ENCODE measurements at places on chromosomes 1 and 21.

DNA sequence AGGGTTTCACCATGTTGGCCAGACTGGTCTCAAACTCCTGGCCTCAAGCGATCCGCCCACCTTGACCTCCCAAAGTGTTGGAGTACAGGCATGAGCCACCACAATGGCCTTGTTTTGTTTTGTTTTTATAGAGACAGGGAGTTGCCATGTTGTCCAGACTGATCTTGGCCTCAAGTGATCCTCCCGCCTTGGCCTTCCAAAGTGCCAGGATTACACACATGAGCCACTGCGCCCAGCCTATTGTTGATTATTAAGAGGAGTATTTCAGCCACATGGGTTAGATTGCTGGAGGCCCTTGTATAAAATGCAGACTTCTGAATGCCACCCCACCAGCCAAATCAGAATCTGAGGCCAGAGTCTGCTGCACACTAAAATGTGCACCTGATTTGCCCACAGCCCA, 57.2 kb upstream of the ANGPTL1 start:
- no peak for DNase-seq

GRCh38 chr1:200436436-200436835, 26.6 kb upstream of the ZNF281 start:
- no peak for DNase-seq

DNA sequence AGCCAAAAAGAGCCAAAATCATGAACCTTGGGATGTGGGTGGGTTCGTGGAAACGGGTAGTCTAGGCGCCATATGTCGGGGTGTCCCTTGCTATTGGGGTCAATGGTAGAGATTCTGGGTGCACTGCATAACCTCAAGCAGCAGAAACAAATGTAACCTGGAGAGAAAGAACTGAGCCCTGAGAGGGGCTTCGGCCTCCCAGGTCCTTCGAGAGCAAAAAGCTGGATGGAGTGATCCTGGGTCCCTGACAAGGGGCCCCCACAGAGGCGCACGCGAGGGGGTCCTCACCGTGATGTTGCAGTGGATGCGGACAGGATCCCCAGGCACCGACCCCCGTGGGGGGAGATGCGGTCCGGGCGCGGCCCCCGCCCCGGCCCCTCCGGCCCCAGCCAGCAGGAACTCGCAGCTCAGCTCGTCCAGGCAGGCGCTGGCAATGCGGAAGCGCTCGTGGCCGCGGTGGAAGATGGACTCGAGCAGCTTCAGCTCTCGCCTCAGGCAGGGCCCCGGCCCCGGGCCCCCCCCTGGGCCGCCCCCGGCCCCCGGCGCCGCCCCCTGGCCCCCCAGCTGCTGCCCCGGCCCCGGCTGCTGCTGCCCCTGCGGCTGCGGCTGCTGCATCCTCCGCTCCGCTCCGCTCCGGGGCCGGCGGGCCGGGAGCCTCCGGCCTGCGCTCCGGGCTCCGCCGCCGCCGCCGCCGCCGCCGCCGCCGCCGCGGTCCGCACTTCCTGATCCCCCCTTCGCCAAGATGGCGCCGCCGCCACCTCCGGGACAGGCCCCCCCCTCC, at the start of gene UBE2Q1:
UBE2Q1 (minus strand) TSS at position 724 of the 781 bp plus-strand sequence; CDS start at position 615, 109 bp downstream.
- DNase-seq: peak; percentile 41

DNA sequence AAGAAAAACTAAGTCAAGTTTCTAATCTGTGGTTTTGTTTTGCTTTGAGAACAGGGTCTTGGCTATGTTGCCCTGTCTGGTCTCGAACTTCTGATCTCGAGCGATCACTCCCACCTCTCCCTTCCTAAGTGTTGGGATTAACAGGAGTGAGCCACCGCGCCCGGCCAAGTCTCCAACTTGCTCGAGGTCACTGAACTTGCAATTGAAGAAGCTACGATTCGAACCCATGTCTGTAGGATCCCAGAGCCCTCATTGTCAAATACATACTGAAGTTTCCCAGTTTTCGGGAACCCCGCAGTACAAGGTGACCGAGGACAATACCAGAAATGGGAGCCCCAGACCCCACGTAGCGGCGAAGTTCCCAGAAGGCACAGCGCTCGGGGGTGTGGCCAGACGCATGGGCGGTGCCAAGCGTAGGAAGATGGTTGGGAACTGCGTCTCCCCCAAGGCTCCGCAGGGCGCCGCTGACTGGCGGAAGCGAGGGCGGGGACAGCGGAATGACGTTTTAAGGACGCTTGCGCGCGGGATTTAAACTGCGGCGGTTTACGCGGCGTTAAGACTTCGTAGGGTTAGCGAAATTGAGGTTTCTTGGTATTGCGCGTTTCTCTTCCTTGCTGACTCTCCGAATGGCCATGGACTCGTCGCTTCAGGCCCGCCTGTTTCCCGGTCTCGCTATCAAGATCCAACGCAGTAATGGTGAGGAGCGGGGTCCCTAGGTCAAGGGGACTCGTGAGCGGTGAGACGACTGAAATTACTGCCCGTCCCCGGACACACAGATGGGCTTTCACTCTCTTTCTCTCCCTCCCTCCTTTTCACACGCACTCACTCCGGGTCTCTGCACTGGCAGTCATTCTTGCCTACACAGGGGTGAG, at the start of gene KIF2C:
KIF2C (plus strand) TSS at position 531 of the 872 bp plus-strand sequence; CDS start at position 627, 96 bp downstream.
- DNase-seq: peak; percentile 100

GRCh38 chr21:42679319-42680057, 26.1 kb downstream of the PDE9A start:
- DNase-seq: no peak

DNA sequence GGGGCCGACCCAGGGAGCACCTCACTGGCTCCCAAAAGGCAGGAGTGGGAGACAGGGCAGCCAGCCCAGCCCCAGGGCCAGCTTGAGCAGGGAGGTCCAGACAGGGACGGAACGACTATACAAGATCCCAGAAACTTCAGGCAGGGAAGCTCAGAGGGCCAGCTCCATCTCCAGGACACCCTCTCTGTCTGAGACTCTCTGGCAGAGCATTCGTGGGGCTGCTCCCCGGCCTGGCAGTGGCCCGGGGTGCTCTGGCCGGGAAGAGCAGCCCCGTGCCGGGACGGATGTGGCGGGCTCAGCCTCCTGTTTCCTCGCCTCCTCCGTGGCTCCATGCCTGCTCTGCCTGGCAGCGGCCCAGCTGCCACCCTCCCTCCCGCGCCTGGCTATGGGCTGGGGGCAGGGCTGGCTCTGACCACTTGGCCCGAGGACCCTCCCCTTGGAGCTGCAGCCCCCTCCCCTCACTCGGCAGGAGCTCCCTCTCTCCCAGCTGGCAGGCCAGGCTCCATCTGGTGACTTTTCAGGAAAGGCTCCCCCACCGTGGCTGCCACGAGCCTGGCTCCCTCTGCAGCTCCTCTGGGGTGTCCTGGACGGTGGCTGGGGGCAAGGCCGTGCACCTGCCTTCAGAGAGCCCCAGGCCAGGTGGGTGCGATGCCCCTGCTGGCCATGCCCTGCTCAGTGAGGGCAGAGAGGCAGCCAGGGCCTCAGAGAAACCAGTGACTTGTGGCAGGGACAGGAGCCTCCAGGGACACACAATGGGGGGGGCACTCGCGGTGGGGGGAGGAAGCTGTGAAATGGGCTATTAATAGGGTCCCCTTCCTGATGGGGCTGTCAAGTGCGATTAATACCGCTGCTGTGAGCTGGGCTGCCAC, 5.6 kb upstream of the PLCH2 start:
- DNase-seq: no peak

GRCh38 chr1:158969166-158969565, 37.8 kb downstream of the PYHIN1 start:
- no peak for DNase-seq
